ENCODE measurements at places on chromosomes 7 and 10.

DNA sequence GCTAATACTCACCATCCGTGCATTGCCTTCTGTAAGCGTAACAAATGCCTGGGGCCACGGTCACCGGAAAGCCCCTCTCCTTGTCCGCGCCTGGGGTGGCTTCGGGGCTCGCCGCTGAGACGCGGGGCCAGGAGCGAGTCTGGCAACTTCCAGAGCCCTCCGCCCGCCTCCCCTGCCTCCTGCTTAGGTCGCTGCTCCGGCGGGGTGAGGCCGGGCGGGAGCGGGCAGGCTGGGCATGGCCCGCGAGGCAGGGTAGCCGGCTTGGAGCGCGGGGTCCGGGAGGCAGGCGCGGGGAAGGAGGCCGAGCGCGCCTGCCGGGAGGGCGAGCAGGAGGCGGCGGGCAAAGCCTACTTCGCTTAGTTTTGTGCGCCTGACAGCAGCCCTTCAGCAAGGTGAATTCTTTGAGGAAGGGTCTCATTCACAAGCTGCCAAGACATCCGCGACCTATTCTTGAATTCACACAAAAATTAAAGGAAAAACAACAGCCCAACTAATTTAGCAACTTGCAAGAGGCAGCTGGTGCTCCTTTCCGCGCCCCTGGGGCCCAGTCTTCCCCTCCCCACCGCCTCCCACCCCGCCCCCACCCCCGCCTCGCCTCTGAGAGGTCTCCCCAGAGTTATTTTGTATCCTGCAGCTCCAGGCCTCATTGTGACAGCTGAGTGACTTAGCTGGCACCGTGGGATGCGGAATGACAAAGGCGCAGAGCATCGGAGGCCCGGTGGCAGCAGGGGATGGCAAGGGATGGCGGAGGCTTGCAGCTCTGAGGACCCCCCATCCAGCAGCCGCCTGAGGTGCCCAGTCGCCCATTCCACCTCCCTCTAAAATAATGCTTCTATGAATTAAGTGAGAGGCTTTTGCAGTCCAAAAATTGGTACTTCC, 12.8 kb upstream of the KAT6B start:
- DNase-seq: no peak

DNA sequence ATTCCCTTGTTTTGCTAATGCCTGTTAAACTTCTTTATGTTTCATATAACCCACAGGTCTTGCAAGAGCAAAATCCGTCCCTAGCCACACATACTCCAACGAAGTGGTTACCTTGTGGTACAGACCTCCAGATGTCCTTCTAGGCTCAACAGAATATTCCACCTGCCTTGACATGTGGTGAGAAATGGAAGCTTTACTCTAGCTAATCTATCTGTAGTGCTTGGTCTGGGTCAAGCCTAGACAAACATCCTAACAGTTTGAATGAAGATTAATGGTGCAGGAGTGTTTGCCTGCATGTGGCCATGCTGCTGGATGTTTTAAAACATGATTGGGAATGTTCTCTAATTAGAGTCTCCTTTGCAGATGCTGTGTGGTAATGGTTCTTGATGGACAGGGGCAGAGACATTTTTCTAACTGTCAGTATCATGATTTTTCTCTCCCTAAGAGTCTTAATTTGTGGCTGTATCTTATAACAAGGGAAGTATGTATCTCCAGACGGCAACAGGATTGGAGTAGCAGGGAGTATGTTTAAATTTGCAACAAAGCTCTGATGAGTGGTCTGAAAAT, 308.5 kb upstream of the FZD1 start:
- DNase-seq: no peak

GRCh38 chr7:121436688-121437087, 40.6 kb upstream of the FAM3C start:
- no peak for DNase-seq

DNA sequence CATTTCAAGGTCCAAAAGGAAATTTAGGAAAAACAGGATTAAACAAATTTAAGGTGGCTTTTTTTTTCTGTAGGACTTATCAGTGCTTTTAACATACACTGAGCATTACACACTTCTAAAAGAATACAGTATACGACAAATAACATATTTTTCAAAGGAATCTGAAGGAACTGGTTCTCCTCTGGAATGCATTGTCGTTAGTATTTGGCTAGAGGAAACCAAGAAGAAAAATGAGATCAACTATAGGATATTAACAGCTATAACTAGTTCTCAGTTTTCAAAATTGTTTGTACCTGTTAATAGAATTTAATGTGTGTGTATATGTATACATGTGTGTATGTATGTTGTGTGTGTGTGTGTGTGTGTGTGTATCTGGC, 50.1 kb upstream of the ADAM12 start:
- DNase-seq: no peak

DNA sequence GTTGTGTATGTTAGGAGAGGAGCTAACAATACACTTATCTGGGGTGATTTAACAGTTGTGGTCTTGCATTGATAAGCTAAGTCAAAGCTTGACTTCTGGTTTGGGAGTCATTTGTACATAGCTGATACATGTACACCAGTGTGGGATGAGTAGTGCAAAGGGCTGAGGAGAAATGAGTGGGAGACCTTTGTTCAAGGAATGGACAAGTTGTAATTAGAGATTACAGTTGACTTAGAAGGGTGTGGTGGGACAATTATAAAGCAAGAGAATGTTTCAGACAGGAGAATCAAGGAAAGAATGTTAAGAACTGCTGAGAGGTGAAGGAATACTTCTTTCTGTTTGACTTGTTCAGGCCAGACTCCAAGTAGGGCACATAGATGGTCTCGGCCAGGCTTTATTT, 209.7 kb upstream of the STEAP4 start:
- no peak for DNase-seq

DNA sequence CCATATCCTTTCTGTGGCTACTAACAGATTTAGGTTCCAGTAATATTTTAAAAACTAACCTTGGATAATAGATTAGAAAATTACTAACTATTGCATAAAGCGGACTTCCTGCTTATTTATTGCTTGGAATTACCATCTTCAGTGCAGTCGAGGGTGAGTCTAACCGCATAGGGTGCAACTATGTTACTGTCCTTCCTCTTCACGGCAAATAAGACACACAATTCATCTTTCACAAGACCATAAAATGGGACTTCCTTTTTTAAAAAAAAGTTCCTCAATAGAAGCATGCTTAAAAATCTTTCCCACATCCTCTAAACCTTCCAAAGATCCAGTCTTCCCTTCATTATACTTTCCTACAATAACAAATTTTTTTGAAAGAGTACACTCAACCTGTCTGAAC, 2.1 kb downstream of the SLC25A40 start:
- DNase-seq: no peak

GRCh38 chr10:61905837-61906561, 4.5 kb downstream of the ARID5B start:
- no peak for DNase-seq

DNA sequence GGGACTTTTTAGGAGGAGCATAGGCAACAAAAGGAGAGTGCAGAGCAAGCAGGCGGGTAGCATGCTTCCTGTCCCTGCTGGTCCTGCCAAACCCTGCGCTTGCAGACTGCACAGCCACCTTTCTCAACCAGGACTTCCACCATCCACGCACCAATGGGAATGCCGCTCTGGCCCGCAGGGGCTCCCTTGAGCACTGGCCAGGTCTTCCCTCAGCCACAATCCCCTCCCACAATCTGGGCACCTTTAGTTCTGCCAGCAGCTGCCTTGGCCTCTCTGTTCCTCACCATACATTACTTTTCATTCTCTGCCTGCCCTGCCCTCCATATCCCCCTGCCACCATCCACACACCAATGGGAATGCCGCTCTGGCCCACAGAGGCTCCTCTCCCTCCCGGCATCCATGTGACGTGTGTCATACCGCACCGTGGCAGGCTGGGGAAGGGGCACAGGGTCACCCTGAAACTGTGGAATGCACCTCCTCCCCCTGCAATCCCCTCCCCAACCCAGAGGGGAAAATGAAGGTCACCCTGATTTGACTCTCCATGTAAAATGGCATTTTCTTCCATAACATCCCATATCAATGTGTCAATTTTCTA, 97.3 kb upstream of the MACROH2A2 start:
- no peak for DNase-seq

- no peak for DNase-seq
These were observed 884.1 kb downstream of the NRG3 start for GRCh38 chr10:82759050-82759449.

GRCh38 chr7:141915565-141915964, 634 bp upstream of the OR9A4 start:
- no peak for DNase-seq

DNA sequence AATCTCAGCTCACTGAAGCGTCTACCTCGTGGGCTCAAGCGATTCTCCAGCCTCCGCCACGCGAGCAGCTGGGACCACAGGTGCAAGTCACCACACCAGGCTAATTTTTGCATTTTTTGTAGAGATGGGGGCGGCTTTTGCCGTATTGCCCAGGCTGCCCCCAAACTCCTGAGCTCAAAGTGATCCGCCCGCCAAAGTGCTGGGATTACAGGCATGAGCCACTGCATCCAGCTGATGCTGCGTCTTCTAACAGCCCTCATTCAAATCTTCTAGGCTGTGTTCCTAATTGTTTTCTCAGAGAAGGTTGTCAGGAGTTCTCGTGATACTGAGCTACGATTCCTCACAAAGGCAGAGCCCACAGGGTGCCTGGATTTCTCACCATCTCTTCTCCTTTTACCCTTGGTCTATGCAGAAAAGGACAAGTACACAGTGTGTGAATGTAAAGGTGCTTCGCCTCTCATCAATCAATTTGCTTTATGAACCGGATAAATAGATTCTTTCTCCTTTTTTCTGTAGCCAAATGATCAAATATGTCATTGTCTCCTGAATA, 247.3 kb upstream of the PTN start:
- DNase-seq: no peak

GRCh38 chr7:123948136-123948535, 23.1 kb downstream of the SPAM1 start:
- no peak for DNase-seq

- DNase-seq: no peak
These were observed 167.9 kb downstream of the PARD3 start for GRCh38 chr10:34647160-34647559.

- peak; percentile 58 for DNase-seq
These were observed 163.0 kb upstream of the KLF14 start for GRCh38 chr7:130896898-130897514.

GRCh38 chr10:22319547-22319979, 1.3 kb upstream of the BMI1 start:
- DNase-seq: no peak

GRCh38 chr10:113113918-113114317, 163.9 kb downstream of the TCF7L2 start:
- DNase-seq: no peak

- DNase-seq: no peak
These were observed 465.6 kb upstream of the IGFBP3 start for GRCh38 chr7:46386428-46387399.

- DNase-seq: no peak
These were observed 190.6 kb downstream of the HERPUD2 start for GRCh38 chr7:35504365-35504764.

All from stimulated activated CD4-positive, alpha-beta T cell treated with anti-CD3 and anti-CD28 coated beads, Interleukin-15, amount 100 ng/mL, for 48 hours (primary cell).